ENCODE measurements at places on chromosomes 6 and 20. TPM values are rescaled to one million over a fixed set of nuclear protein-coding genes. Genes with fewer than 3 reads are reported as not detected.

Gene KIF25
- 0.05 TPM for total RNA-seq

- DNase-seq, result no peak
Observed at GRCh38 chr20:4053071-4053919, 37.9 kb upstream of the RNF24 start.

DNA sequence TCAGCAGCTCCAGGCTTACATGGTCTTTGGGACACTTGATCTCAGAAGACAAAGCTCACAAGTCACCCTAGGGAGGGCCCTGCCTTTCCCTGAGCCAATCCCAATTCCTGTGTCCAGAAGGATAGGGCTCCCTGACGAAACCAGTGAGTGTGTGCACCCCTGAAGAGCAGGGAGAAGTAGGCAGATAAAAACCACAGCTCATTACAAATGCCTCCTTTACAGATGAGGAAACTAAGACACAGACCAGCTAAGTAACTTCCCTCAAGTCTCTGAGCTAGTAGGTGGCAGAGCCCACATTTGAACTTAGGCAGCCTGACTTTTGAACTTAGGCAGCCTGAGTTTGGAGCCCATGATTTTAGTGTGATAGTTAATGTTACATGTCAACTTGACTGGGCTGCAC, 6.7 kb upstream of the ZFAND3 start:
- no peak for DNase-seq

DNA sequence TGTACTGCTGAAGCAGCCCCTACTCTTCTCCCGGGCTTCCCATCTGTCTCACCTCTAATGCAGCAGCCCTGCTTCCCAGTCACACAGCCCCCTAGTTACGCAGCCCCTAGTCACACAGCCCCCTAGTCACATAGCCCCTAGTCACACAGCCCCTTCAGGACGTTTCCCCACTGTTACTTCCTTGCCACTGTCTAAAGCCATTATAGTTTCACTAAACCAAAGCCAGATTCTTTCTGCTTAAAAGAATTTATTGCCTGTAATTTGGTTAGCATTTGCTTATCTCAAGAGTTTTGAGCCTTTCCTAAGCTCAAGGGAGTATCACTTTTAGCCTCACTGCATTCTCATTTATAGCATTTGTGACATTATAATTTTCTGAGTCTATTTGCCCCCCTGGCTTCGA, 127.9 kb downstream of the LMBRD1 start:
- no peak for DNase-seq

Gene ADTRP
- total RNA-seq, result 7.1 TPM

DNA sequence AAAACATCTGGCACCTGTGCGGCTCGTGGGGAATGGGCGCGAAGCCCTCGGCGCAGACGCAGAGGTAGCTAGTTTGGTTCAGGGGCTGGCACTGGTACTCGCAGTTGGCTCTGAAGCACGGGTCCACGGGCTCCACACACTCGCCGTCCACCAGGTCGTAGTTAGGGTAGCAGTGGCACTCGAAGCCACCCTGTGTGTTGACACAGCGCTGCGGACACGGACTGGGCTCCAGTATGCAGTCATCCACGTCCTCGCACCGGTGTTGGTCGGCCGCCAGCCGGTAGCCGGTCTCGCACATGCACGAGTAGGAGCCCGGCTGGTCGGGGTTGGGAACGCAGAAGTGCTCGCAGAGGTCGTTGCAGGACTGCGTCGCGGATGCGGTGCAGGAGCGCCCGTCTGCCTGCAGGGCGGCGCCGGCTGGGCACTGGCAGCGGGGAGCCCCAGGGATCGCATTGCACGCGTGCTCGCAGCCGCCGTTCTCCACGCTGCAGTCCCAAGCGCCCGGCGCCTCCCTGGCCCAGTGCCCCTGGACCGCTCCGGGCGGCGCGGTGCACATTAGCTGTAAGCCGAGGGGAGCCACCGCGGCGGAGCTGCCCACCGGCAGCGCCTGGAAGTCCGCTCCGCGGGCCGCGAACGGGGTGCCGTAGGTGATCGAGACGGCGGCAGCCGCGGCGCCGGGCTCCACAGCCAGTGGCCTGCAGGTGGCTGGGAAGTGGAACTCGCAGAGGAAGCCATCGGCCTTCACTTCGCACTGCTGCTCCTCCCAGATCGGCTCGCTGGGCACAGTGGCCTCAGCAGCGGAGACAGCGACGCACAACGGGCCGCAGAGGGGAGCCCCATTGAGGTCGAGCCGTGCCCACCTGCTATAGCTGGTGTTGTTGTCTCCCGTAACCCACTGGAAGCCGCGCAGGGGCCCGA, 930 bp downstream of the THBD start:
- DNase-seq, result no peak

GRCh38 chr20:11511821-11512220, 405.9 kb upstream of the BTBD3 start:
- DNase-seq, result no peak

Gene HLA-DQA2
- not detected for total RNA-seq

DNA sequence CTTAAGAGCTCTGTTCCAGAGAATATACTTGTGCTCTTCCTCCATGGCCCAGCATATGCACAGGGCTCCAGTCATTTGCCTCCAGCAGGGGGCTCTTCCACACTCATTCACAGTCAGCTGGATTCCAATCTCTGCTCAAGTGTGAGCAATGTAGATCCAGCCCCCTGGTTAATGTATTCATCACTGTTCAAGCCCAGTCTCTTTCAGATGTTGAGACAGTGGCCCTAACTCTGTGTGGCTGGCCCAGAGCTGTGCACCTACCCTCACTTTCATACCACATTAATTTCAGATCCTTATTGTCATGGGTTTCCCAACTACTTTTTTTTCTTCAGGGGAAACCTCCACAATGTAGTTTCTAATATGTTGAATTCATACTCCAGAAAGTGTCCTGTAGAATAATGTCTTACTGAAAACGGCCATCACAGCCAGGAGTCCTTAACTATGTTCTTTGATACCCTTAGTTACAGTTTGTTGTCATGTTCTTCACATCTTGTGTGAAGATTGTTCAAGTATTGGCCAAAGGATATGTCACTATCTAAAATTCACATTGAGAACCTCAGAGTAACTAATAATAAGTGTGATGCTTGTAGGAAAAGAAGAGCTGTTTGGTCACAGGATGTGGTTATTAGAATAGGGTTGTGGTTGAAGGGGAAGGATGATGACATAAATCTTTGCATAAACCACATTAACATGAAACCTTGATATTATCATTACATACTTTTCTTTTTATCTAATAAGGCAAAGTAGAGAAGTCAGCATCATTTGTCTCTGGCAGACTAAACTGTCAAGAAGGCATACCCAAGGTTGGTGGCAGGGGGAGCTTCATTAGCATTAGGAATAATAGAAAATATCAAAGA, 14.4 kb upstream of the HLA-DQA1 start:
- peak; percentile 52 for DNase-seq

Gene DDX43
- 1.4 TPM for total RNA-seq

GRCh38 chr20:6765469-6766058, 1.9 kb upstream of the BMP2 start:
- DNase-seq, result peak; percentile 72

DNA sequence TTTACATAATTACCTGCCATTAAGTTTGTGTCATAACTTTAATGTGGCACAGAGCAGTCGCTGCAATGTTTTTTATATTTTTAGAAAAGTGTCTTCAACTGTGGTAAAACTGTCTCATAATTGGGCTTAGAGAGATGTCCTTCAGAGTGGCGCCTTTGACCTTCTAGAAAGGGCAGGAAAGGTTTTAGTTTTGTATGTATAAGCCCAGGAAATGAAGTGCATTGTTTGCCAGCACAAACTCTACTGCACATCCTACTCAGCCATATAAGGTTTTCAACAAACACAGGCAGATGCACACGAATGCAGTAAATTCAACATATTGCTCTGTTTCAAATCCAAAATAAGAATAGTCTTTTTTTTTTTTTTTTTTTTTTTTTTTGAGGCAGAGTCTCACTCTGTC, 201.4 kb downstream of the ALDH8A1 start:
- DNase-seq, result no peak

Gene SIRPG
- not detected for total RNA-seq

- DNase-seq, result no peak
Observed at GRCh38 chr6:50271266-50271665, 221.5 kb upstream of the DEFB112 start.

DNA sequence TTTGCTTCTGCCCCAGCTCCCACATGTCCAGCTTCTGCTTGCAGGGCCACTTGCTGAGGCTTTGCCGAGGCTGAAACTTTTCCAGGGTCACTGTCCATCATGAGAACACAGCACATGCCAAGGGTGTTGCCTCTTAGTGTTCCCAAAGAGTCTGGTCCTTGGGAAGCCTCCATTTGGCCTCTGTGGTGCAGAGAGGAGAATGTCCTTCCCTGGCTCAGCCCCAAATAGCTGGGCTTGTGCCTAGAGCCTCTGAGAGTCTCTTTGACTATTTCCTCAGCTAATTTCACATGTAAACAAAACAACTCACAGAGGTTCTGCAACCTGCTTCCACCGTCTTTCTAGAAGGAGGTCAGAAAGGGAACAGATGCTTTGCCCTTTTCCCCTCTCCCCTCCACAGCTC, 40.4 kb upstream of the RAB23 start:
- DNase-seq, result no peak

Gene FAM209A
- not detected for total RNA-seq

DNA sequence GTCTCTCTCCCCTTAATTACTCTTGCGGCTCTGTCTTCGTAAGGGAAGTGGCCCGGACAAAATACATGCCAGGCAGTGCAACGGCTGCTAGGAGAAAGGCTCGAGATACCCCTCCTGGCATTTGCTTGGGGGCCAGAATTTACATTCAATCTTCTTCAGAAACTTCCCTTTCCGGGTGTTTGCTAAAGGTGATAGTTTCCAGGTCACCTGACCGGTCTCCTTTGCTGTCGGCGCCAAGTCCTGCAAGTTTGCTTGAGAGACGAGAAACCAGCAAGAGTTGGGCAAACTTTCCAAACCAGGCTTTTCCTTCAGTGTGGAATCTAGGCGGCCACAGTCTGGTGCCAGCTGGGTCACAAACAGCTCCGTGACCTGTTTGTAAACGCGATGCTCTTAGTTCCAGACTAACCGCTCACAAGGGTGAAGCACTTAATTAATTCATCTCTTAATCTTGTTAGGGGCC, 563 bp upstream of the SRSF3 start:
- DNase-seq, result peak; percentile 70

DNA sequence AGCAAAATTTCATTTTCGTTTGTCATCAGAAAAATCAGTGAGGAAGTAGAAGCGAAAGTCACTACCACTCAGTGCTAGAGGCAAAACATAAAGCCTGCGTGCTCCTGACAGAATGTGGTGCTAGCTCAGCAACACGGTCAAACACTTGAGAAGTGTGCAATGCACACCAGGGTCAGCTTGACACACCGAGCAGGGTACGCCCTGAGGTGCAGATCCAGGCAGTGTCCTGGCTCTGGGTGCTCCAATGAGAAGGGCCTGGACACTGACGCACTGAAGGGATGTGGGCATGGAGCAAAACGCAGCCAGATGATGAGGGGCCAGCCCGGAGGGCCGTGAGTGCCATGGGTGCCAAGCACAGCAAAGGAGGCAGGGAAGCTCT, 5.9 kb downstream of the RNASET2 start:
- no peak for DNase-seq

Gene UBD
- total RNA-seq, result 39.4 TPM

- no peak for DNase-seq
Observed at GRCh38 chr6:73152966-73153757, 72.1 kb downstream of the KHDC1L start.

Gene LZTS3
- total RNA-seq, result 21.7 TPM

- peak; percentile 85 for DNase-seq
Observed at GRCh38 chr6:36625158-36625919, 31.2 kb downstream of the SRSF3 start.

DNA sequence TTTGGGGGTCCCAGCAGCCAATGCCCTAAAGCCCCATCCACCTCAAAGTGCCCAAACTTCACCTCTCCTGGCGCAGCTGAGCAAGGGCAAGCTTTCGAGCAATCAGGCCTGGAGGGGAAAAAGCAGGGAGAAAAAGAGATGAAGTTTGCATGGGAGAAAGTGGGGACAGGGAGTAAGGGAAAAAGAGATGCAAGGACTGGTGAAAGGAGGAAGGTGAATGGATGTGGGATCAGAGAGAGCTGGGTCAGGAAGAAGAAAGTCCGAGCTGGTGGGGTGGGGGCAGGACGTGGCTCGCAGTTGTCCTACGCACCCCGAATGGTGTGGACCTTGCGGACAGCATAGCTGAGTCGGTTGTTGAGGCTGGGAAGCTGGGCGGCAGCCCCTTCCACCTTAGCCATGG, 6.5 kb upstream of the PSORS1C2 start:
- no peak for DNase-seq

Gene KCNK17
- not detected for total RNA-seq

- DNase-seq, result no peak
Observed at GRCh38 chr6:157706883-157707282, 116.2 kb upstream of the SNX9 start.

Gene LY6G5C
- not detected for total RNA-seq

GRCh38 chr20:35146299-35146919, 727 bp downstream of the EDEM2 start:
- DNase-seq, result no peak

Gene SIRPB1
- total RNA-seq, result 6.7 TPM

- DNase-seq, result no peak
Observed at GRCh38 chr6:46465294-46466165, 25.7 kb downstream of the RCAN2 start.

DNA sequence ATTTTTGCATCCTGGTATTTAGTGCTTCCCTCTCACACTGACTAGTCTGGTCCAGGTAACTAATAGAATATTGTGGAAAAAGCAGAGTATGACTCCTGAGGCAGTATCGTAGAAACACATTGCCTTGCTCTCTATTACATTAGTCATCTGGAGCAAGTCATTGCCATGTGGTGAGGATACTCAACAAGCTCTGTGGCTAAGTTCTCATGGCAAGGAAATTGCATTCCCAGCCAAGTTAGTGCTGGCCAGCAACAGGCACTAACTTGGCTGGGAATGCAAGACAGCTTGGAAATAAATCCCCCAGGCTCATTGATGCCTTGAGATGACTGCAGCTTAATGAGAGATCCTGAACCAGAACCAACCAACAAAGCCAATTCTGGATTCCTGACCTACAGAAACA, 39.7 kb upstream of the HTR1B start:
- no peak for DNase-seq

Gene CRISP2
- 0.10 TPM for total RNA-seq

GRCh38 chr20:23371496-23371895, 9.5 kb downstream of the GZF1 start:
- no peak for DNase-seq

Gene OTOR
- total RNA-seq, result not detected

DNA sequence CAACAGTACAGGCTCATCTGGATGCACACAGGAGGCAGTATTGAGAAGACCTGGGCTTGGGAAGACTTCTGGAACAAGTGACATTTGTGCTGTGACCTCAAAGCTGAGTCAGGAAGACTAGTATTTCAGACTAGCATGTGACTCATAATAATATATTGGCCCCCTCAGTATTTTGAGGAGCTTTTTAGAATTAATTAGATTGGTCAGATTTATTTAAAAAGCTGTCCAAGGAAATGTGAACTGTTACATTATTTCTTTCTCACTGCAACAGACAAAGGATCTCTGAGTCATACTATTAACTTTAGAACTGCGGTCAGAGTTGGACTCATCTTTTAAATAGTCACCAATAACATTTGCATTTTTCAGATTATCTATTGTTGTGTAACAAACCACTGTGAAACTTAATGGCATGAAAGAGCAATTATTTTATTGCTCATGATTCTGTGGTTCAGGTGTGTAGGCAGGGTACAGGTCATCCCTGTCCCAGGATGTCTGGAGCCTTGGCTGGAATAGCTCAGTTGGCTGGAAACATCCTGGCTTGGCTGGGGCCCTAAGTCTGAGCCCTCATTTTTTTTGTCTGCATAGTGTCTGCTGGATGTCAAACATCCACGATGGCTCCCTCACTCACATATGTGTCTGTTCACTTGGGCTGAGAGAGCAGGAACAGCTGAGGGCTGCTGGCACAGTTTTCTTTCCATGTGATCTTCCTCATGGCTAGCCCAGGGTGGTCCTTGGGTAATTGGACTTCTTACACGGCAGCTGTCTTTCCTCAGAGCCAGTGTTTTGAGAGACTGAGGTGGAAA, 46.9 kb downstream of the MAP3K4 start:
- DNase-seq, result peak; percentile 99

Gene FAM83C
- not detected for total RNA-seq

All from renal cortical epithelial cell (primary cell).